ENCODE measurements at places on chromosomes 12 and 14. TPM values are rescaled to one million over a fixed set of nuclear protein-coding genes. Genes with fewer than 3 reads are reported as not detected.

DNA sequence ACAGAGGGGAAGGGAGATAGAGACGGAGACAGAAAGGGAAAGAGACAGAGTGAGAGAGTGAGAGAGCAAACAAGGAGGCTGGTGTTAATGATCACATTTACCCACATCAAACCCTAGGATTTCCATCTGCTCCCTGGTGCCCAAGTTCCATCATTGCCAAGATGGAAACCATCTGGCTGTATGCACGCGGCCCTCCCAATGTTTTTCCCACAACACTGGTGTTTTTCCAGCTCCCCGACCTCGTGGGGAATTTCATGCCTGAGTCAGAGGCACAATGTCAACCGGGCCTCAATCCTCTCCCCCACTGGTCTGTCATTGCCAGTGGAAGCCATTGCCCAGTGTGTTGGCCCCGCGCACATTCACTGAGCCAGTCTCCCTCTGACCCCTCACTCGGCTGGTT is 19.9 kb upstream of the BDKRB2 start:
- no peak for DNase-seq
- no peak overlapping the region for H3K4me3 ChIP-seq
- H3K27ac ChIP-seq = no peak overlapping the region
- no peaks in the 10 kb centered on the region for H3K36me3 ChIP-seq

- DNase-seq = no peak
- H3K36me3 ChIP-seq = no peaks in the 10 kb centered on the region
- no peaks in the 10 kb centered on the region for H3K4me1 ChIP-seq
- no peak overlapping the region for H3K4me3 ChIP-seq
- H3K27me3 ChIP-seq = no peaks in the 10 kb centered on the region
- no peak overlapping the region for H3K27ac ChIP-seq
Observed at GRCh38 chr14:66572826-66573225, 64.9 kb downstream of the GPHN start.

DNA sequence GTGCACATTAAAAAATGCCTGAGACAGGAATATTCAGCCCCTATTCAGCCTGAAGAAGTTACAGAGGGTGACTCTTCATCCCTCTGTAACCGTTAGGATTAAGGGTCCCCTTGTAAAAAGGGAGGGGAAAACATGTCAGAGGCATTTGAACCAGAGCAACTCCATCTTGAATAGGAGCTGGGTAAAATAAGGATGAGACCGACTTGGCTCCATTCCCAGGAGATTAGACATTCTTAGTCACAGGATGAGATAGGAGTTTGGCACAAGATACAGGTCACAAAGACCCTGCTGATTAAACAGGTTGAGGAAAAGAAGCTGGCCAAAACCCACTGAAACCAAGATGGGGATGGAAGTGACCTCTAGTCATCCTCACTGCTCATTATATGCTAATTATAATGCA is 19.9 kb upstream of the MDM1 start:
- H3K36me3 ChIP-seq = no peaks in the 10 kb centered on the region
- H3K4me3 ChIP-seq = no peak overlapping the region
- DNase-seq = no peak
- H3K4me1 ChIP-seq = no peaks in the 10 kb centered on the region

GRCh38 chr12:49864798-49865090 is 21.8 kb upstream of the BCDIN3D start:
- peaks cover 26% of the 10 kb centered on the region for H3K4me1 ChIP-seq
- no peak for DNase-seq
- no peak overlapping the region for H3K27ac ChIP-seq
- H3K36me3 ChIP-seq = no peaks in the 10 kb centered on the region
- no peak overlapping the region for H3K4me3 ChIP-seq
- no peaks in the 10 kb centered on the region for H3K27me3 ChIP-seq

- H3K27me3 ChIP-seq = no peaks in the 10 kb centered on the region
- no peaks in the 10 kb centered on the region for H3K4me1 ChIP-seq
- no peak overlapping the region for H3K27ac ChIP-seq
- H3K4me3 ChIP-seq = no peak overlapping the region
Observed at GRCh38 chr12:50467439-50467838, 37.3 kb upstream of the DIP2B start.

GRCh38 chr12:113424915-113425823 is 3.0 kb downstream of the SDSL start:
- no peak overlapping the region for H3K27ac ChIP-seq
- no peak overlapping the region for H3K4me3 ChIP-seq
- peak; percentile 80 for DNase-seq

DNA sequence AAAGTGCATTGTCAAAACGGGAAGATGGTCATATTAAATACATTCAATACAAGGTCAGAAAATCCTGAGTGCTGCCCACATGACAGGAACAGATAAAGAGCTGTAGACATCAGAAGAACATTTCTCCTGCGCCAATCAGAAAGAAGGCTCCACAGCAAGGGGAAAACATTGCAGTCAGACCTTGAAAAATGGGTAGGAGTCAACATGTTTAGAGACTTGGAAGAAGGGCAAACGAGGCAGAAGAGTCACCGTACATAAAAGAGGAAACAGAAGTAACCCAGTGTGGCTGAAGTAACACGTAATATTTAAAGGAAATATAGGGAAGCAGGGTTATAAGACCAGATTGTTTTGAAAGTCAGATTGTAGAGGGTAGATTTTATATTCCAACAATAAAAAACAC is 11.9 kb downstream of the SPPL3 start:
- no peak for DNase-seq
- no peaks in the 10 kb centered on the region for H3K27me3 ChIP-seq
- peaks cover 7% of the 10 kb centered on the region for H3K36me3 ChIP-seq
- H3K27ac ChIP-seq = no peak overlapping the region
- peaks cover 21% of the 10 kb centered on the region for H3K4me1 ChIP-seq

DNA sequence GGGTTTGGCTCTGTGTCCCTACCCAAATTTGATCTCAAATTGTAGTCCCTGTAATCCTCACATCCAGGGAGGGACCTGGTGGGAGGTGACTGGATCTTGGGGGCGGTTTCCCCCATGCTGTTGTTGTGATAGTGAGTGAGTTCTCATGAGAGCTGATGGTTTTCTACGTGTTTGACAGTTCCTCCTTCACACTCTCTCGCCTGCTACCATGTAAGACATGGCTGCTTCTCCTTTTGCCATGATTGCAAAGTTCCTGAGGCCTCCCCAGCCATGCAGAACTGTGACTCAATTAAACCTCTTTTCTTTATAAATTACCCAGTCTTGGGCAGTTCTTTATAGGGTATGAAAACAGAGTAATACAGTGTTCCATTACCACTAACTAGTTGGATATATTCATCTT is 10.3 kb upstream of the LRRC23 start:
- H3K4me1 ChIP-seq = peaks cover 20% of the 10 kb centered on the region
- H3K36me3 ChIP-seq = no peaks in the 10 kb centered on the region
- H3K27ac ChIP-seq = peak overlapping the region; percentile 51
- DNase-seq = no peak
- no peaks in the 10 kb centered on the region for H3K27me3 ChIP-seq

GRCh38 chr14:104977681-104978653 is at the start of gene AHNAK2:
Gene AHNAK2 (minus strand): TSS chr14:104978374. CDS start chr14:104978237, 137 bp downstream.
- peaks cover 54% of the 10 kb centered on the region for H3K4me1 ChIP-seq
- H3K36me3 ChIP-seq = no peaks in the 10 kb centered on the region
- no peak within 1 kb of the TSS for H3K27ac ChIP-seq

DNA sequence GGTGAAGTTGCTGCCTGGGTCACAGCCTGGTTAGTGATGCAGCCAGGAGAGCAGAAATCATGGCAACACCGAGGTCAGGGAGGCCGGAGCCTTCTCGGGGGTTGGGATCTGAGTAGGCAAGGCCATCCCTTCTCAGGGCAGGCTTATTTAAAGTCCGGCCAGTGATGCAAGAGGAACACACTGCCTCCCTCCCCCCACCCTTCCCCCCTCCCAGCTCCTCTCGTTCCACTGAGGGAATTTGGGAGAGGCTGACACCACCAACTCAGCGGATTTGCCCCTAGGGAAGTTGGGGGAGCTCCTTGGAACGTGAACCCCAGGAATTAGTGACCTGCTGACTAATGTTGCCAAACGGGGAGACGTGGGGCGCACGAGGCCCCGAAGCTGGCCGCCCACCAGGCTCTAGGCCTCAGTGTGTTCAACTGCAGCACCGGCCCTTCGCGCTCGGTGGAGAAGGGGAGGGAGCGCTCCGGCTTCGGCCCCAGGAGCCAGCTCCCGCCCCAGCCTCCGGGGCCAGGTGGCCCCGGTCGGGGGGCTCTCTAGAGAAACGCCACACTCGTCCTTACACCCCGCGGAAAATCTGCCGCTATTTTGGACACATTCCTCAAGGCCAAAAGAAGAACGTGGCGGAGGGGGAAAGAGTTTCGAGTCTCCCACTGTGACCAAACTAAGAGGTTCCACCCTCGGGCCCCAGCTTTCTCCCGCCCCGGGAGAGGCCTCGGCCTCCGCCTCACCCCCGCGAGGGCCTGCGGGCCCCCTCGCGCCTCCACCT is 1.6 kb downstream of the CTDSP2 start:
- peaks cover 11% of the 10 kb centered on the region for H3K36me3 ChIP-seq
- H3K4me3 ChIP-seq = peak overlapping the region; percentile 95
- H3K27ac ChIP-seq = peak overlapping the region; percentile 97
- peaks cover 73% of the 10 kb centered on the region for H3K4me1 ChIP-seq
- no peaks in the 10 kb centered on the region for H3K27me3 ChIP-seq
- peak; percentile 85 for DNase-seq

DNA sequence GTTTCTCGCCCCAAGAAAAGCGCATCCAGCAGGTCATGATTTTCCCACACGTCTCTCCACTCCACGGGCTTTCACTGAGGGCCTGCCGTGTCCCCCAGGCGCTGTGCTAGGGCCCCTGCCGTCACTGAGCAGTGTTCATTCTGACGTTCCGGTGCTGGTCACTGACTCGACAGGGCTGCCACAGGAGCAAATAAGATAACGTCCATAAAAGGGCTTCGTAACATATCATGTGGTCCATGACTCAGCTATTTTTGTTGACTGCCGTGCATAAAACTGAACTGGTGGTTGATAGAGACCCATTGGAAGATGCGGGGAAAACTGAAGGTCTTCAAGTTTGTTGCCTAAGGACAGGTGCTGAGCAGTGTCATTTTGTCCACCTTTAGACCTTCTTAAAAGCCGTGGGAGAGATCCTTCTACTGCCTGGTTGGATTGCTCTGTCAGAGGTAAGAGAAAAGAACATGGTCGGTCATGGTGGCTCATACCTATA is 46.3 kb downstream of the ADGRD1 start:
- H3K27ac ChIP-seq = no peak overlapping the region
- H3K4me1 ChIP-seq = peaks cover 8% of the 10 kb centered on the region
- no peaks in the 10 kb centered on the region for H3K27me3 ChIP-seq
- no peak overlapping the region for H3K4me3 ChIP-seq
- H3K36me3 ChIP-seq = no peaks in the 10 kb centered on the region

DNA sequence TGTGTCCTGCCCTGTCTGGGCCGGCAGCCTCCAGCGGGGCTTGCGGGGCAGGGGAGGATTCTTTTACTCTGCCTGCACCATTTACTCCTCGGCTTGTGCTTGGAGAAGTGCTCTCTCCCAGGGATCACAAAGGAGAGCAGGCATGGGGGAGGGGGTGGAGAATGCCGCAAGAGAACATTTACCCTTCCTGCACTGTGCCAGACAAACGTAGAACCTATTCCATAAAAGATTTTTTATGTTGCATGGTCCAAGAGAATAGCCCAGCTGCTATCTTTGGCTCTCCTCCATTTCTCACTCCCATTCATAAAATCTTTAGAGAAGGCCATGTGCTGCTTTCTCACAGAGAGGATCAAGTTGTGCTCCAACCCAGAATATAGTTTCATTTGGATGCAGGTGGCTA is 159.4 kb downstream of the SPTSSA start:
- no peaks in the 10 kb centered on the region for H3K27me3 ChIP-seq
- H3K4me1 ChIP-seq = no peaks in the 10 kb centered on the region
- DNase-seq = no peak
- no peak overlapping the region for H3K4me3 ChIP-seq
- no peak overlapping the region for H3K27ac ChIP-seq
- H3K36me3 ChIP-seq = no peaks in the 10 kb centered on the region

- peak overlapping the region; percentile 86 for H3K4me3 ChIP-seq
- peaks cover 17% of the 10 kb centered on the region for H3K36me3 ChIP-seq
- peaks cover 59% of the 10 kb centered on the region for H3K4me1 ChIP-seq
- DNase-seq = no peak
Observed at GRCh38 chr12:7107636-7108002, 1.4 kb downstream of the C1RL start.

GRCh38 chr12:94261119-94261518 is 112.7 kb downstream of the PLXNC1 start:
- peaks cover 32% of the 10 kb centered on the region for H3K36me3 ChIP-seq
- peak overlapping the region; percentile 91 for H3K27ac ChIP-seq
- H3K27me3 ChIP-seq = no peaks in the 10 kb centered on the region

- H3K36me3 ChIP-seq = no peaks in the 10 kb centered on the region
- peak overlapping the region; percentile 76 for H3K27ac ChIP-seq
- H3K4me3 ChIP-seq = peak overlapping the region; percentile 54
Observed at GRCh38 chr12:47903927-47904712, 674 bp downstream of the VDR start.

DNA sequence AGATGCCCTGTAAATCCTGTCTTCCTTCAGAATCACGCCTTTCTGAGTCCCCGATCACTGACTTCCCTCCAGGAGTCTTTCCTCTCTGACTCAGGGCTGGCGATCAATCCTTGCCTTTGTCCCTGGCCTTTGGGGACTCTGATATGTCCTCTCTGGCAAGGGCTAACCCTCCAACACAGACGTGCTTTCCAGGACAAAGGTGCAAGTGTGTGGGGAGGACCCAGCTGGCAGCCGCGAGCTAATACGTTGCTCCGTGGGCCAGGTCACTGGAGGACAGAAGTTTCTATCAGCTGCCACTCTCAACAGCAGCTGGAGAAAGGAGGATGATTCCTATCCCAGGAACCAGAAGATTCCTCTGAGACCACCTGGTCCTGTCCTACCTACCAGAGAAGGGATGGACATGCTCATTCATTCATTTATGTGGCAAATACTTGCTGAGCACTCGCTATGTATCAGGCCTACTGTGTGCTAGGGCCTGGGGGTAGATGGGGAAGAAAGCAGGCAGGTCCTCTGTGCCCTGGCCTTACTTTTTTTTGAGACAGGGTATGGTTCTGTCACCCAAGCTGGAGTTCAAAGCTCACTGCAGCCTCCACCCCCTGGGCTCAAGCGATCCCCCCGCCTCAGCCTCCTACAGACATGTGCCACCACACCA is 8.5 kb upstream of the SCARB1 start:
- no peaks in the 10 kb centered on the region for H3K36me3 ChIP-seq
- H3K4me3 ChIP-seq = no peak overlapping the region
- no peak overlapping the region for H3K27ac ChIP-seq
- peaks cover 19% of the 10 kb centered on the region for H3K4me1 ChIP-seq

GRCh38 chr12:103758310-103759089 is 82.5 kb downstream of the NT5DC3 start:
- H3K4me3 ChIP-seq = no peak overlapping the region
- DNase-seq = no peak
- H3K27ac ChIP-seq = no peak overlapping the region
- H3K36me3 ChIP-seq = no peaks in the 10 kb centered on the region
- H3K4me1 ChIP-seq = no peaks in the 10 kb centered on the region

GRCh38 chr12:68624933-68625332 is 14.2 kb downstream of the RAP1B start:
- no peak overlapping the region for H3K4me3 ChIP-seq
- no peak overlapping the region for H3K27ac ChIP-seq

Gene RAD9B
- 1.1 TPM for total RNA-seq

Gene FGF23
- total RNA-seq = not detected

Gene ERBB3
- 0.81 TPM for total RNA-seq

Gene VRTN
- total RNA-seq = not detected

Gene DPPA3
- not detected for total RNA-seq

Gene NIN
- total RNA-seq = 139 TPM

Data from spleen (tissue), 13 donors.